Tibial nerve (tissue), 4 donors: ENCODE measurements at places on chromosomes 12 and 14.

- no peaks in the 10 kb centered on the region for H3K36me3 ChIP-seq
- no peaks in the 10 kb centered on the region for H3K4me1 ChIP-seq
- no peaks in the 10 kb centered on the region for H3K27me3 ChIP-seq
- no peak for DNase-seq
- H3K4me3 ChIP-seq, result no peak overlapping the region
- no peak overlapping the region for H3K27ac ChIP-seq
Observed at GRCh38 chr14:67395086-67395875, 16.7 kb downstream of the PLEK2 start.

GRCh38 chr12:1565172-1565571, 29.2 kb downstream of the FBXL14 start:
- H3K36me3 ChIP-seq, result peaks cover 22% of the 10 kb centered on the region
- H3K27me3 ChIP-seq, result no peaks in the 10 kb centered on the region
- H3K27ac ChIP-seq, result no peak overlapping the region

- no peak overlapping the region for H3K27ac ChIP-seq
- H3K27me3 ChIP-seq, result no peaks in the 10 kb centered on the region
- H3K36me3 ChIP-seq, result no peaks in the 10 kb centered on the region
- H3K4me3 ChIP-seq, result no peak overlapping the region
- no peak for DNase-seq
Observed at GRCh38 chr12:3333991-3334391, 157.0 kb upstream of the PRMT8 start.

- DNase-seq, result no peak
- no peak overlapping the region for H3K4me3 ChIP-seq
- H3K36me3 ChIP-seq, result no peaks in the 10 kb centered on the region
- peaks cover 94% of the 10 kb centered on the region for H3K4me1 ChIP-seq
Observed at GRCh38 chr14:75141967-75142366, 15.1 kb upstream of the NEK9 start.
